ENCODE measurements at places on chromosomes 3 and 15.

DNA sequence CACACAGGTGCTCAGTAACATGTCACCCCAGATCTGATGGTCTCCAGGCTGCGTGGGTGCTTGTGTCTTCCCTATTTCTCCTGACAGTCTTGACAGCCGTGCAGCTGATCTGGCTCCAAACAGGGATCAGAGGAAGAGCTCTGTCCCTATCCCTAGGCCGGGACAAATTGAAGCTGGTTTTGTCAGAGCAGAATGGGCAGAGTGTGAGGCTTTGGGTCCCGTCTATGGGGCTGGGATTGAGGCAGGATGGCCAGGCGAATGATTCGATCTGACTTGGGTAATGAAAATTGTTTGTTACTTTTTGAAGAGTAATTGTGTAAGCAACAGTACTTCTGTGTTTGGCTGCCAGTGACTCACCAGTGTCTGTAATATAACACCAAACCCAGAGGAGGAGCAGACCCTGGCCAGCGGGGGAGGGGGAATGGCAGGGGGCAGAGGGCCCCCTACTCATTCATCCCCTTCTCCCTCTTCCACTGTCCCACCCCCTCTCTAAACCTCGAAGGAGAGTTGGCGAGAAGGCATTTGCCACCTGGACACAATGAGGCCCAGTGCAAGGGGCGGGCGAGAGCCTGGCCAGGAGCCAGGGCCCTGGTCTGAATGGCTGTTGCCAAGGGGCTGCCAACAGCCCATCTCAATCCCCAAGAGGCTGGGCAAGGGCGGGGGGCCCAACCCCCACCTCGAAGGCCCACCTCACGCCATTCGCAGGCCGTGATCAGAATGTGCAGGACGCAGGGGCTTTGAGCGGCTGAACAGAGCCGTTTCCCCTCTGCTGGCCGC is 4.9 kb upstream of the MAGEF1 start:
- peak; percentile 58 for DNase-seq

DNA sequence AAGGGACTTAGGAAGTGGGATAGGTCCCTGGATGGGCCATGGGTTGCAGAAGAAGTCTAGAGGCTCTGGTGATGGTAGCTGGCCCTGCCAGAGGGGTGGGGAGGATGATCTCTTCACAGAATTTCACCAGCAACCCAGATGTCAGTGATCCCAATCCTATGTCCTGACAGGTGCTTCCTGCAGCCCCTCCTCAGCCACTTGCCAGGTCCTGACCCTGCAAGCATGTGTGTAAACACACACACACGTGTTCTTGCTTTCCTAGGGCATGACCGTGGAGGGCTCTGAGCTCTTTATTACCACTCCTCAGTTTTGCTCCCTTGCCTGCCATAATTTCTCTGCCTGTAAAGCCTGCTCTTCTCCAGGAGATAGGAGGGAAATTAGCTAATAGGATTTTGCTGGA is 12.5 kb downstream of the TEX264 start:
- no peak for DNase-seq

DNA sequence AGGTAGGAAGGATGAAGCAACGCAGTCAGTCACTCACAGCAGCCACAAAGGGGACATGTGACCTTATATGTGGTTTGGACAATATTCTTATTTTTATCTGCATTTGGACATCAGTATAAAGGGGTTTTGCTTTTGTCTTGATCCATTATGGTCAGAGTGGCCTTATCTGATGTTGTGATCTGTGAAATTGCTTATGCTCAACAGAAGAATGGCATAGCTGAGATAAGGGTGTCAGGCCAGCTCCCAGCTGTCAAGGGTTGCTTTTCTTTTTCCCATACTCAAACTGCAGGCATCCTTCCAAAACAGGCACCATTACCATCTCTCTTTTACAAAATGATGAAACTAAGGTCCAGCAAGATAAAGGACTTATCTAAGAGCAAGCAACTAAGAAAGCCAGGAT is 28.1 kb downstream of the DCLK3 start:
- DNase-seq: no peak

- no peak for DNase-seq
These were observed 19.2 kb downstream of the GYG1 start for GRCh38 chr3:149010504-149010951.

GRCh38 chr15:48380198-48380597 is 49.0 kb downstream of the DUT start:
- DNase-seq: no peak

DNA sequence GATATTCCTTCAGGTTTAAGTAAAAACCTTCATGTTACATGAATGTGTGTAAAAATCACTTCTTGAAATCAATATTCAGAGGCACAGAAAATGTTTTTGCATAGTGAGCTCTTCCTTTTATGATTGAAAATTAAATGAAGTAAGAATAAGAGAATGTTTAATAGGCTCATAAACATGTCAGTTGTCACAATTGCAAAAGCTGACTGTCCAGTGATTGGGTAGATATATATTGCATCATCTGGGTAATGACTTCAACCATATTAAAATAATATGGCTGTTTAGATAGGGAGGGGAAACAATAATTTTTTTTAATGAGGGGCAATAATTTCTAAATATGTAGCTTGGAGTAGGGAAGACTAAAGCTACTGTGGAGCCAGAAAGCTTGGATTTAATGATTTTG is 529.8 kb upstream of the GOLIM4 start:
- no peak for DNase-seq

DNA sequence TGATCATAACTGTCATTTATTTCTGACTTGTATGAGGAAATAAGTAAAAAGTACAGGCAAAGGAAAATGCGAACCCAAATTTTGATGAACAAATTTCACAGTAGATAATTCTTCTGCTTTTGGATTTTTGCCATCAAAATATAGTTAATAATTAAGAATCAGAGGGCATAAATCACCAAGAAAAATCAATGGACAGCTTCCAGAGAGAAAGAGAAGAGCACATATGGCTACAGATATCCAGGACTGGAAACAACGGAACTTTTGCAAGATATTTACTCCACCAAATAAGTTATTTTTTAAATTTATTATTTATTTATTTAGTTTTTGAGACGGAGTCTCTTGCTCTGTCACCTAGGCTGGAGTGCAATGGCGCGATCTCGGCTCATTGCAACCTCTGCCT is 35.1 kb upstream of the NANOGP8 start:
- DNase-seq: no peak

- no peak for DNase-seq
These were observed 30.3 kb upstream of the CPOX start for GRCh38 chr3:98623572-98624280.

DNA sequence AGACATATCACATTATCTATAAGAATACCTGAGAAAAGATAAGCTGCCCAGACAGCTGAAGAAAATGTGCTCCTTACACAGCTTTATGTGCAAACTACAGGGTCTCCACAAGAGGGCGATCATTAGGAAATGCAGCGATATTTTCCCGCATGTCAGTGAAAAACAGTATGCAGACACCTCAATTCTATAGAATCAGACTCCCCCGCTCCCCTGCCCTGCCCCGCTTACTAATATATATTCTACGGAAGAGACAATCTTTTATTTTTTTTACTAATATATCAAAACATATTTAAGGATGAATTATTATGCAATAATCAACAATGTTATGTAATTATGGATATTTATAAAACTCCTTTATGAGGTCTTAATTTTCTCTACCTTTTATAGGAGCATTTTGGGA is 681.3 kb downstream of the ROBO1 start:
- no peak for DNase-seq

DNA sequence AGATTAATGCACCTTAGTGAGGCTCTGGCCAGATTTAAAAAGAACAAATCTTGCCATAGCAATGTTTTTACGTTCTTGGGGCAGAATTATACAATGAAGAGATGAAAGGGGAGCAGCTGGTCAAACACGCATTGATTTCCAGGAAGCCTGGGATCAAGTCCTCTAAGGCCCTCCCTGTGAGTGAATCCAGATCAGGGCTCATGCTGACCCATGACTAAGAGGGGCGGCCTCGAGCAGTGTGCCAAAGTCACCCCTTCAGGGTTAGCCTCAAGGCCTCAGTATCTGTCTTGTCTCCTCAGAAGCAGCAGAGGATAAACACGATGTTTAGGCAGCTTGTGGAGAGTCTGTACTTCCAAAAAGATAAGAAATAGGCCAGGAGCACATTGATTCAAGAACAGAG is 9.3 kb upstream of the RBP1 start:
- no peak for DNase-seq

DNA sequence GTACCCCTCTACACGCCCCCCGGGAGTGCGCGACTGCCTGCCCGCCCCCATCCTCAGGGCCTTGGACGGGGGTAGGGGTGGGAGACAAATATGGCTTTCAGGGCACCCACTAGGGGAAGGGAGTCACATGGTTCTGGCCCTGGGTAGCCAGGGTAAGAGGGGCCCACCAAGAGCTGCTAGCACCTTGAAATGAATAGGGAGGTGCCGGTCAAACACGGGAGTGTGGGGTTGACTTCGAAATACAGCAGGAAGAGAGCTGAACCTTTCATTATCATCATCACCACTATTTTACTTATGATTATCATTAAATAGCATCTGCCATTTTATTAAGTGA is 489.1 kb downstream of the MAGI1 start:
- DNase-seq: no peak

DNA sequence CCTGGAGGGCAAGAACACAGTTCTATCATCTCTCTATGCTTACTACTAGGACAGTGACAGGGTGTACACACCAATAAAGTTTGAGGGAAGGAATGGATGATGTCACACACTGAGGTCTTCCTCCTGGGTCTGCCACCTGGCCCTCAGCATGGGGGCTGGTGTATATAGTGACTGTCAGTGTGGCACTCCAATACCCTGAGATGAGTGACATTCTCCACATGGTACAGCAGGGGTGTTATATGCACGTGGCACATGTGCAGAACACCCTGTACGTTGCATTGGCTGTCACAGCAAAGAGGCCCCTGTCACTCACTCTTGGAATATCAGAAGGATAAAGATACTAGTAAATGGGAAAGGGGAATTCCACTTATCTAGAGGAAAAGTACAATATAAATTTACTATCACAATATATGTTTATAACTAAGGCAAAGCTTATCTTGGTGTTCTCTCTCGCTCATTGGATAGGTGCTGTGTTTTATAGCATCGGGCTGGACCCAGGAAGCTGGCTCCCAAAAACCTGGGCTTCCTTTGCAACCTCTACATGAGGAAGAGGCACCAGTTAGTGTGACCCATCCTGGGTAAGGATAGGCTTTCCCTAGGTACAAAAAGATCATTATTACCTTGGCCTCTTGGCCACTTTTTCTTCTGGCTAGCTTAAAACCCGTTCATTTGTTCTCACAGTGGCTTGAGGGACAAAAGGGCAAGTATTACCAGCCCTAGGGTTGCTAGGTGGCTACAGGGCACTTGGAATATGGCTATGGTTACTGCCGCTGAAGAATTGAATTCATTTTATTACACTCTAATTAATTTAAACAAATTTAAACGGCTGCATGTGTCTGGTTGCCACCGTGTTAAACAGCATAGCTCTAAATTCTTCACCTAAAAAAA is 54.8 kb upstream of the HES1 start:
- DNase-seq: no peak

DNA sequence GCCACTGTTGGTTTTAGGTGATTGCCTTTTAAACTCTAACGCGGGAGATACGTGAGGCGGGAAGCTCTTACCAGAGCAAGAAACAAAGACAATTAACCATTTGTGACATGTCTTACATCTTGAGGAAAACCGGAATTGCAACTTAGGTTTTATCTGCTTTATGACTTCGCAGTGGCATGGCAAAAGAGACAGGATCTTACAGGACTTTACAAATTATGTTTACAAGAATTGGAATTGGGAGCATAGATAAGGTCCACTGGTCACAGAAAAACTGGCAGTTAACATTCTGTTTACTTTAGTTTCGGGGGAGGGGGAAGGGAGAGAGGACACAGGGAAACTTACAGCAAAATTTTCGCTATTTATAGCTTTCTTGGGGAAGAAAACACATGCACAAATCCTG is 1119.6 kb downstream of the ZPLD1 start:
- DNase-seq: no peak

Data from DMS79 (cell line).